ENCODE measurements at places on chromosomes 5 and 9.

DNA sequence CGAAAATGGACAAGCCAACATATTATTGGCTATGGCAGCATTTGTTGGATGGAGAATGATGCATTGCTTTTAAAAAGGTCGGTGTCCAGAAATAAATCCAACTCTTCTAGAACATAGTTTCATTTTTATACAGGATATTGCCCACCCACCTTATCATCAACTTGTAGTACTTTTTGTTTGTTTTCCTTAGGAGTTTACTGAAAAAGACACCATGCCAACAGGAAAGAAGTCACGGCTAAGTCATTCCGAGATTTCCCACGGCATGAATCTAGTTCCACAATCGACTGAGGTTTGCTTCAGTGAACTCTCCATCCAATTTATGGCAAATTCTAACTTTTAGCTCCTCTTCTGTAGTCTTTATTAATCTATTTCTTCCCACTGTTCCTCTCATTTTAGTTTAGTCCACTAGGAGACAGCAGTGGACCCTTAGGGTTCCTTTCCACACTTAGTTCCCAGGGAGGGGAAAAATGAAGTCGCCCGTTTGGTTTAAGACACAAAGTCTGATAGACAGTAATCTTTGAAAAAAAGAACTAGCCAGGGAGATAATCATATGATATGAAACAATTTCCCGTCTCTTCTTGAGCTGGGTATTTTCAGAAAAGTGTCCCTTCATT lies 237.5 kb downstream of the AP3B1 start:
- no peak for DNase-seq

- no peak for DNase-seq
Observed at GRCh38 chr5:154098465-154098864, 59.7 kb downstream of the MFAP3 start.

GRCh38 chr5:84086511-84086910 lies 298.2 kb downstream of the EDIL3 start:
- DNase-seq = no peak

GRCh38 chr5:133334796-133335639 lies 277.3 kb downstream of the FSTL4 start:
- DNase-seq = no peak

Data from activated naive CD8-positive, alpha-beta T cell treated with anti-CD3 and anti-CD28 coated beads, Interleukin-2, amount 50 U/mL, for 16 hours (primary cell).